ENCODE measurements at places on chromosomes 1 and 21. TPM values are rescaled to one million over a fixed set of nuclear protein-coding genes. Genes with fewer than 3 reads are reported as not detected.

DNA sequence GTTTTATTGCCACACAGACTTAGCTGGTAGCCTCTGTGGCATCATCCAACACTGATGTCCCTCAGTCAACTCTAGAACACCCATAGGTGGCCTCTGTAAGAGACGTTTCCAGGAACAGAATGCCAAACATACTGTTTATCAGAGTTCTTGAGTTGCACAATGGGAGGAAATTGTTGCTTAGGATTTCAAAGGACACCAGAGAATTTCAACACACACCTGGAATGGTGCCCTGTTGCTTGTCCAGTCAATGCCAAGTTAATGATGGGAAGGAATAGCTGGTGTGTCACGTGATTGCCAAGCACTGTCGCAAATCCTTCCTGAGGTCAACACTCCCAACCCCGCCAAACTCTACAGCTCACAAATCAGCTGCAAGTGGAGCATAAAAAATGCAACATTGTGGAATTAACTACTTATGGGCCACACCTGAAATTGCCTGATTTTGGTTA is 28.6 kb upstream of the DUSP23 start:
- no peak for DNase-seq

- DNase-seq = peak; percentile 59
Measured at GRCh38 chr1:25550683-25551310, 7.4 kb downstream of the LDLRAP1 start.

DNA sequence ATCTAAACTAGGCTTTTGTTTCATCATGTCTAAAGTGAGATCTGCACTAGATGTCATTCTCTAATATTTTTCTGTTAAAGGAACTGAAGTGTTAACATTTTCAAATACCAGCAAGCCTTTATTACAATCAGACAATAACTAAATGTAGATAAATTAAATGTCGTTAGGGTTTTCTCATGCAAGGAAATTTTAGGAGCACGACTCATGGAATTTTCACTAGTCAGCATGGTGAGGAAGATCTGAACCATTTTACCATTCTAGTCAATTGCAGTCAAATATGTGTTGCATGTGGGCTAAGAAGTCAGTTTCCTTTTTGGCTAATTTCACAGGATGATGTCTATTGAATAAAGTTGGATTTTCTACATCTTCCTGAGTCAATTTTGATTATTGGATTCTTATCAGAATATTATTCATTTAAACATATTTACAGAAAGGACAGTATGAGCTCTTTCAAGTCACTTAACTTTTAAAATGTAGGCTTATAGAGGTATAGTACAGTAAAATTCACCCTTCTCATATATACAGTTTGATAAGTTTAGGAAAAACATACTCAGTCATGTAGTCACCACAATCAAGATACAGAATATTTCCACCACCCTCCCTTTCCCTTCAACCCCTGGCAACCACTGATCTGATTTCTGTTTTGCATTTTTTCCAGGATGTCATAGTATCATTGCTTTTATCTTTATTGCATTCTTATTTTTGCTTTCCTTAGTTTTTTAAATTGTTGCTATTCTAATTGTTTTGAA is 9.2 kb downstream of the GCSAML start:
- no peak for DNase-seq

- no peak for DNase-seq
Measured at GRCh38 chr1:248834343-248834940, 3.6 kb upstream of the ZNF672 start.

- peak; percentile 80 for DNase-seq
Measured at GRCh38 chr1:61079898-61080336, 2.4 kb upstream of the NFIA start.

DNA sequence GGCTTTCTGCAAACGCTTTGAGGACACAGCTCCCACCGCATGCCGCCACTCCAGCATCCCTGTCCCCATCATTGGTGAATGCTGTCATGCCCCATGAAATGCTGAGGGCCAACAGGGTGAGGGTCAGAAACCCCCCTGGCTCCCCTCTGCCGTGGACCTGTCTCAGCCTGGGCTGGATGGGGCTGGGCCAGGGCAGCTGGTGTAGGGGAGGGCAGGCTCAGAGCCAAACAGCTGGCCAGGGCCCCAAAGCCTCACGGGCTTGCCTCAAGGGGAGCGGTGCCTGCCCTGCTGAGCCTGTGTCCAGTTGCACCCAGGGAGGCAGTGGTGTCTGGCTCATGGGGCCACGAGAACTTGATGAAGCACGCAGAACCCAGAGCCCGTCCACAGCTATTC is 49.7 kb downstream of the S100B start:
- no peak for DNase-seq

GRCh38 chr21:26783466-26784195 is 61.6 kb downstream of the ADAMTS1 start:
- DNase-seq = no peak

GRCh38 chr1:171800342-171800741 is 18.9 kb downstream of the METTL13 start:
- no peak for DNase-seq

DNA sequence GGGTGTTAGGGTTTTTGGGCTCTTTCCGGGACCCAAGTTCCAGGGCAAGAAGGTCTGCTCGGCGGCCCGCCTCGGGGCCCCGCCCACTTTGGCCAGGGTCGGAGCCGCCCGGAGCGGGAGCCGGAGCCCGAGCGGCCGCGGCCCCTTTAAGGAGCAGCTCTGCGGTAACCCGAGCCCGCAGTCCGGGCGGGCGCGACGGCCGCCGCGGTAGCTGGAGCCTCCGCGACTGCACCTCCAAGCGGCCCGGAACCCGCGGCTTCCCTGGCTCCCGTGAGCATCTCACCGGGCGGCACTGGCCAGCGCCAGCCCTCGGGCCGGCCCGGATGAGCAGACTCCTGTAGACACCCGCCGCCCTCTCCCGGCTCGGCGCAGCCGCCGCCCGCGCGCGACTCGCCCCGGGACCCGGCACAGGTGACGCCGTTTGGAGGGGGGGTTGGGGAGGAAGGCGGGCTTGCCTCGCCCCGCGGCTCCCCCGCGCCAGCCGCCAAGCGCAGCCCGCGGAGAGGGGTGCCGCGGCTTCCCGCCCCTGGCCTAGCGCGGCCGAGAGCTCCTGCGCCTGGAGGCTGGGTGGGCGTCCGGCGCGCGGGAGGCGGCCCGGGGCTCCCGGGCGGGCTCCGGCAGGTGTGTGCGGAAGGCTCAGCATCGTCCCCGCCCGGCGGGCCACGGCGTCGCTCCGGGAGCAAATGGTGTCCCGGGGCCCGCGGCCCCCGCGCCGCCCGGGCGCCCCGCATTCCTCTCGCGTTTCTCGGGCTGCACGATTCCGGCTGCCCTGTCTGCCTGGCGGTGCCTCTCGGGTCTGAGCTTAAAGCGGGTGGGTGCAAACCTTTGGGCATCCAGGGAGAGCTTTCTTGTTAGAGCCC is at the start of gene TLCD4:
TLCD4 (plus strand) TSS at position 149 of the 860 bp plus-strand sequence. CDS start 26,547 bp downstream, outside the sequence.
- DNase-seq = peak; percentile 75

- DNase-seq = no peak
Measured at GRCh38 chr1:112004076-112004475, 14.6 kb upstream of the KCND3 start.

GRCh38 chr1:26409191-26409807 is 1.3 kb upstream of the LIN28A start:
- no peak for DNase-seq

DNA sequence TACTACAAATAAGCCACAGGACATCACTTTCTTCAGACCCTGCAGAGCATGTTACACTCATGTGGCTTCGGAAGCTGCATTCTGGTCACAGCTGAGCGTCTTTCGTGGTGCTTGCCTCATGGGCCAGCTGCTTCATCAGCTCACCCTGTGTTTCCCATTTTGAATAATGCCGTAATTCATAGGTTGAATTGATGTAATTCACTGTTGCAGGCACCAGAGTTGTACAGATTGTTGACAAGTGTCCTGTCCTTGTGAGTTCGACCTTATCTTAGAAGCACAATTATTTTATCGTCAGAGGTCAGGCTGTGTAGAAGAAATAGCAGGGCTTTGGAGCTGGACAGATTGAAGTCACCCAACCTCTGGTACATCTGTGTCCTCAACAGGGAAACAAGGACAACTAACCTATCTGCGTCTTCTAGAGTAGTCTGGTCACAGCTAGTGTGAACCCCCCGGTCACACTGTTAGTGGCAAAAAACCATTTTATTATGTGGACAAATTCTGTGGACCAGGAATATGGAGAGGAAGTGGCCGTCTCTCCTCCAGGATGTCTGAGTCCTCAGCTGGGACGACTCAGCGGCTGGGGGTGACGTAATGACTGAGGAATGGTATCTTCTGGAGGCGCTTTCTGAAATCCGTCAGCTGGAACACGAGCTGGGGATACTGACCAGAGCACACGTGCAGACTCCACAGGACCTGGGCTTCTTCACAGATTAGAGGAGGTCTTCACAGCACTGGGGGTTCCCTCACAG is 17.8 kb downstream of the PKNOX1 start:
- DNase-seq = peak; percentile 89

- DNase-seq = no peak
Measured at GRCh38 chr1:119943216-119943615, 46.9 kb upstream of the ADAM30 start.

GRCh38 chr1:10936998-10937901 is 75.2 kb upstream of the TARDBP start:
- DNase-seq = no peak

DNA sequence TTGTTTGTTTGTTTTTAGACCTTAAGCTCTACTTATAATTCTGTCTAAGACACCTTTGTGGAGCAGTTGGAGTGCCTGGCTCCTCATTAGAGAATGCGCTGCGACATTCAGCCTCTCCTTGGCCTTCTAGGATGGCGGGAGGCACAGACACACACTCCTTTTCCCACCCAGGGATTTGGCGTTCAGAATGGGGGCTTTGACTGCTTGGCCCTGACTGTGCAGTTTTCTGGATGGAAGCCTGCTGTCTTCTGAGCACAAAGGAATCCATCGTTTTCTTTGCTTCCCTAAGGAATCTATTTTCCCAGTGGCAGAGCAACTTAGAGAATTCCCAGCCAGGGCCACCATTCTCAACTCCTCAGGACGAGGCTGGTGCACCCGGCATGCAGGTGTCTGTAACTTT is 83.6 kb downstream of the GALNT2 start:
- DNase-seq = no peak

- peak; percentile 51 for DNase-seq
Measured at GRCh38 chr1:246497331-246497915, 9.7 kb downstream of the SMYD3 start.

DNA sequence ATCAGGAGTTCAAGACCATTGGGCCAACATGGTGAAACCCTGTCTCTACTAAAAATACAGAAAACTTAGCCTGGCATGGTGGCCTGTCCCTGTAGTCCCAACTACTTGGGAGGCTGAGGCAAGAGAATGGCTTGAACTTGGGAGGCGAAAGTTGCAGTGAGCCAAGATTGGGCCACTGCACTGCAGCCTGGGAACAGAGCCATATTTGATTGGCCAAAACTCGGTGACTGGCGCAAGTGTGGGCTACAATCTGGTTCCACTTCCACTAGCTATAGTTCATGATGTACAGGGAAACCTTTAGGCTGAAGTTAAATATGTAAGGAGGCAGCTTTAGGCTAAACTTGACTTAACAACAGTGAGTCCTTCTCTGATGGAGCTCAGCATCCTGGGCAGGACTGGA is 20.2 kb downstream of the SLC30A10 start:
- DNase-seq = no peak

DNA sequence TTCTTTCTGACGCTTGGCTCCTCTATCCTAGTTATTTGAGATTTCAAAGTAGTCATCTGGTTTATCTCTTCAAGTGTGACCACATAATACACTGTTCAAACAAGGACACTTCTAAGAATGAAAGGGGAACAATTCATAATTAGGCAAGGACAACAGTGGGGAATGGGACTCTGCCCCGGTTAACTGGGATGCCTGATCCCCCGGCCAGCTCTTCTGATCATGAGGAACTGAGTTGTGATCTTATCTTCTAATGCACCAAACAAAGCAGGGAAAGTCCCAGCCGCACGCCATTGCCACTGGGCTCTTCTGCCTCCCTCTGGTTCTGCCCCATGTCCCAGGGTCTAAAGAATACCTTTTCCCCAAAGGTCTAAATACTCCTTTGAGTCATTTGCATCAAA is 158.2 kb upstream of the IRF2BP2 start:
- DNase-seq = no peak

DNA sequence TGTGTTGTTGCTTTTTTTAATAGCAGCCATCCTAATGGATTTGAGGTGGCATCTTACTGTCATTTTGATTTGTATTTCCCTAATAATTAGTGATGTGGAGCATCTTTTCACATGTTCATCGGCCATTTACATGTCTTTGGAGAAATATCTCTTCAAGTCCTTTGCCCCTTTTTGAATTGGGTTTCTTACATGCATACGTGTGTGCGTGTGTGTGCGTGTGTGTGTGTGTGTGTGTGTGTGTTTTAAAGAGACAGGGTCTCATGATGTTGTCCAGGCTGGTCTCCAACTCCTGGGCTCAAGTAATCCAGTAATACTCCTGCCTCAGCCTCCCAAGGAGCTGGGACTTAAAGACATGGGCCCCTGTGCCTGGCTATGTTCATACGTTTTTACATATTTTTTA is 9.5 kb downstream of the PKNOX1 start:
- DNase-seq = no peak

DNA sequence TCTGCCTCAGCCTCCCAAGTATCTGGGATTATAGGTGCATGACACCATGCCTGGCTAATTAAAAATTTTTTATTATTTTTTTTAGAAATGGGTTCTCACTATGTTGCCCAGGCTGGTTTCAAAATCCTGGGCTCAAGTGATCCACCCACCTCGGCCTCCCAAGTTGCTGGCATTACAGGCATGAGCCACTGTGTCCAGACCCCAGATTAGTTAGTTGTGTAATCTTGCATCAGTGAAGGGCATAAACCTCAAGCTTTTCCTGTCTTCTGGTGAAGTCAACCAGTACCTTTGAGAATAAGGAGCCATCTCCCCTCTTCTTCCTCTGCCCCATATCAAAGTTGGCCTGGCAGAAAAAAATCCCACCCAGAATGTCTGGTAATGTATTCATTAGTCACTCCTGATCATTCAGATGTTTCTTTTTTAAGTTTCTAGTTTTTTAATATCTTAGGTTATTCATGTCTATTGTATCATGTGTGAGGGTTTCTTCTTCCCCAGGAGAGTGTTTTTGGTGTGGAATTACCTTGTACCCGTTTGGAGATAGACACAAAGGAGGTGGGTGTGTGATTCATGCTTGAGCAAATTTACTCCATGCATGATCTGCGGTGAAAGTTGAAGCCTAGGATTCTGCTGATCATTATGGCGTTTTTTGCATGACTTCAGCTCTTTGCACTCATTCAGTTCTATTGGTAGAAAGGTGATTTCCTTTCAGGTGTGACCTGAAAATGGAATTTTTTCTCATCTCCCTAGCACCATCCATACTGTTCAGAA is 144.0 kb downstream of the FMN2 start:
- DNase-seq = no peak

DNA sequence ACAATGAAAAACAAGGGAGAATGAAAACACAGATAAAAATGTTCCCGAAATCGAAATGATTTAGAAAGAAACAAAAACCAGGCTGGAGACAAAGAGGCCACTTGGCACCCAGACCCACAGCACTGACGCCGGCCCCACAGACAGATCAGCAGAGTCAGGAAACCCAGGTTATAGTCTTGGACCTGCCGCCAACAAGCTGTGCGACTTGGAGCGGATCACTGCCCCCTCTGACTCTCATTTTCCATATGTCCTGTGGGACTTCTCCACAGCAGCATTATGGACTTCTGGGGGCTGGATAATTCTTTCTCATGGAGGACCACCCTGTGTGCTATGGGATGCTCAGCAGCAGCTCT is 72.4 kb downstream of the MATN1 start:
- DNase-seq = no peak

GRCh38 chr1:203252678-203253077 is 23.2 kb upstream of the CHIT1 start:
- no peak for DNase-seq

GRCh38 chr1:88735382-88735781 is 51.3 kb downstream of the PKN2 start:
- DNase-seq = no peak

The PGLYRP4 gene
- not detected for total RNA-seq

The SYDE2 gene
- 6.5 TPM for total RNA-seq

The CCDC181 gene
- 8.5 TPM for total RNA-seq

The CR1 gene
- total RNA-seq = 0.03 TPM

The POGK gene
- total RNA-seq = 37.1 TPM
